ENCODE measurements at places on chromosomes 16 and 17.

DNA sequence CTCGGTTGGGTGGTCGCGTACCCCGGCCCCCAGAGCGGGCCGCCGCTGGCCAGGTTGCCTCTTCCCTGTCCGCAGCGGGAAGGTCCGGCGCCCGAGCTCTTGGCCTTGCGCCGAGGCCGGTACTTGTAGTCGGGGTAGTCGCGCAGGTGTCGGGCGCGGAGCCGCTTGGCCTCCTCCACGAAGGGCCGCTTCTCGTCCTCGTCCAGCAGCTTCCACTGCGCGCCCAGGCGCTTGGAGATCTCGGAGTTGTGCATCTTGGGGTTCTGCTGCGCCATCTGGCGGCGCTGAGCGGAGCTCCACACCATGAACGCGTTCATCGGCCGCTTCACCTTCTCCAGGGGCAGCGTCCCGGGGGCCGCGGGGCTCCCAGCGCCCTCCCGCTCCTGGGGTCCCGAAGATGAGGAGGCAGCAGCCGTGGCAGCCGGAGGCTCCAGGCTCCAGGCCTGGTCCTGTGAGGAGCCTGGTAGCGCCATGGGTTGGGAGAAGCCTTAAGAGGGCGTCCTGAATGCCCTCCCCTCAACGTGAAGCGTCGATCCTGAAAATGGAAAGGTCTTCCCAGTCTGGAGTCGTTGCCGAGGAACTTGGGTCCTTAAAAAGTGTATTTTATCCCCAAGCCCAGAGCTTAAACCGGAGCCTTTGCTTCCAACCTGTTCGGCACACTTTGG is 558 bp downstream of the SOX15 start:
- peak; percentile 39 for DNase-seq

DNA sequence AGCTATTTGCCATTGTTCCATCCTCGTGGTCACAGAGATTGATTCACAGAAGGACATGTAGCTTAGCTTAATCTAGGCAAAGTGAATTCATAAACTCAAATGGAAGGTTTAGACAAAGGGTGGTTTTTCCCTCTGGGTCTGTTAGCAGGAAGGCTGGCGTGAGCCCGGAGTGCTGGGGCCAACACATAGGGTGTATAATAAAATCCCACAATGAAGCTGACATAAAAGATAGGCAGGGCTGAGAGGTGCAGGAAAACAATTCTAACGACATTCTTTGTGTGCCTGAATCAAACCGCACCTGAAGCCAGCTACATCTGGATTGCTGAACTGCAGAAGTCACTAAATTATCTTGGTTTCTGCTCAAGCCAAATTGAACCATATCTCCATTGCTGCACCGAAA is 173.9 kb downstream of the MAF start:
- no peak for DNase-seq

GRCh38 chr16:60123392-60124023 is 1389.4 kb upstream of the GOT2 start:
- no peak for DNase-seq

DNA sequence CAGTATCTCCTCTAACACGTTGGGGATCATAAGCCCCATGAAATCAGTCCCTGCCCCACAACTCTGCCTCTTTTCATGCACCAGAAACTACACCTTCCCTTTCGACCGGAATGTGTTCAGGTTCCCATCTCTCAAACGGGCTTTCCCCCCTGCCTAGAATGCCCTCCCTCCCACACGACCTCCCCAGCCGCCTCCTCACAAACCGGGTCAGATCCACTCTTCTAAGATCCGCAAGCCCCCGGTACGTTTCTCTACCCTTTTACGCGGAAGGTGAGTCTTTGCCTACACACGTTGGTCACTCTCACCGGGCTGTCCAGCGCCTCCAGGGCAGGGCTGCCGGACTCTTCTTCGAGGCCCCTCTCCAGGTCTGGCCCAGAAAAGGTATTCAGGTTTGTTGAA is 708 bp downstream of the DHX33 start:
- no peak for DNase-seq

DNA sequence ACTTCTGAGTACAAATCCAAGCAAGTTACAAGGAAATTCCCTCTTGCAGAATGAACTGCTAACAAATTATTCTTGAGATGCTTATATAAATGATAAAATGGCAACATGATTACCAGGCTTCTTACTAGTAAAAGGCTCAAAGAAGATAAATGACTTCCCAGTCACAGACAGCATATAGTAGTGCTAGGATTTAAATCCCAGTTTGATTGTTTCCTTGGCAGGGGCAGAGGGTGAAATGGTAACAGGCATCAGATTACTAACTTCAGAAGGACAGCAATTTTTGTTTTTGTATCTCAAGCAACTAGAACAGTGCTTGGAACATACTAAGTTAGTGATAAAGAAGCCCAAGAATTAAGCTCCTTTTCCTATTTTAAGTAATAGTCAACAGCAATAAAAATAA is 102.8 kb downstream of the SSH2 start:
- DNase-seq, result no peak

DNA sequence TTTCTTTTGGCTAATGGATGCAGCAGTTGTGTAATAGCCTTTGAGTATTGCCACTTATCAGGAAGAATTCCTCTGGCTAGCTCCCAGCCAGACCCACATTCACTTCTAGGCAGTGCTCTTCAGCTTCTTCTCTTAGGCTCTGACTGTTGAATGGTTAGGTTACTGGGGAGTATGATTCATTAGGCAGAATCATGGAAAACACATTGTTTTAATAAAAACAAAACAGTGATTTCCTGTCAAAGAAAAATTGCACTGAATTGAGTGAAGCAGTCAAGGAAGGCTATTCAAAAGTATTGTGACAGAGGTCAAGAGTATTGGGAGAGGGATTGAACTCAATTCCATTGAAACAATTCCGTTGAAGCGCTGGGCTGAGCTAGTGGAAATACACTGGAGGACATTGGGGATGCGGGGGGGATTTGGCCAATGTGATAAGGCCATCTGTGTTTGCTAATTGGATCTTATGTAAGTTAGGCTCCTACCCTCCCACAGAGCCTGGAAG is 68.0 kb downstream of the CNTNAP4 start:
- DNase-seq, result no peak

- no peak for DNase-seq
Measured at GRCh38 chr17:75819116-75819515, 25.1 kb downstream of the UNC13D start.

GRCh38 chr17:2980904-2981246 is 82.5 kb downstream of the OR1D5 start:
- DNase-seq, result no peak

DNA sequence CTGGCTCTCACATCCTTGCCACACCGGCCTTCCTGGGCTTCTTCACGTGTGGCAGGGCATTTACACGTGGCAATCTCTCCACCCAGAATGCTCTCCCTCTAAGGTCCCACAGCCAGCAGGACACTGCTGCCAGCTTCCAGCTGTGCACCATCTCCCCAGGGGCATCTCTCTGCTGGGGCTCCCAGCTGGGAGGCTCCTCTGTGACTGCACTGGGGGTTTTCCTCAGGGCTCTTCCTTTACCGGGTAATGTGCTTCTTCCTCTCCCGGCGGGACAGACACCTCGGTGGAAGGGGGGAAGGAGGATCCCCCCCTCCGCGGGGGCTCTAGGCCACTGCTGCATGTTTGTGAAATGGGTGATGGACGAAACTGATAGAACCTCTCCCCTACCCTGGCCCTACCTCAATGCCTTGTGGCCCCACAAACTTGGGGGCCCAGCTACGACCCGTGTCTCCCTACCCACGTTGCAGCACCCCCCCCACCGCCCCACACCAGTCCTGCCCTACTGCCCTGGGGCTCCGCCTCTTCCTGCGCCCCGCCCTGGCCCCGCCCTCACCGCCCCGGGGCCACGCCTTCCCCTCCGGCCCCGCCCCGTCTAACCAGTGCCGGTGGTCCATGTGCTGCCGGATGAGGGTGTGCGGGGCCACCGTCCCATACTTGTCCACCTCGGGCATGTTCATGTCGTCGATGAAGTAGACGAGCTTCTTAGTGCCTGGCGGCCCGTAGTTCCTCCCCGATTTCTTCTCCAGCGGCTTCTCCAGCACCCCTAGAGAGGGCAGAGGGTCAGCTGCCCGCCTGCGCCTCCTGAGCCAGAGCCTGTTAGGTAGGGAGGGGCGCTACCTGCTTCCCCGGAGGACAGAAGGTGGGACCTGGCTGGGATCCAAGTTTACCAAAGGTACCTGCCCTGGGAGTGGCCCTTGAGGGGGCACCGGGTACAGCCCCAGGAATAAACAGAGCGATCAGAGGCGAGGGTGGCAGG is 92.6 kb downstream of the DNAH17 start:
- peak; percentile 35 for DNase-seq

- no peak for DNase-seq
Measured at GRCh38 chr16:87728026-87728425, 37.8 kb downstream of the KLHDC4 start.

GRCh38 chr17:34644941-34645550 is 65.7 kb downstream of the TMEM132E start:
- no peak for DNase-seq

DNA sequence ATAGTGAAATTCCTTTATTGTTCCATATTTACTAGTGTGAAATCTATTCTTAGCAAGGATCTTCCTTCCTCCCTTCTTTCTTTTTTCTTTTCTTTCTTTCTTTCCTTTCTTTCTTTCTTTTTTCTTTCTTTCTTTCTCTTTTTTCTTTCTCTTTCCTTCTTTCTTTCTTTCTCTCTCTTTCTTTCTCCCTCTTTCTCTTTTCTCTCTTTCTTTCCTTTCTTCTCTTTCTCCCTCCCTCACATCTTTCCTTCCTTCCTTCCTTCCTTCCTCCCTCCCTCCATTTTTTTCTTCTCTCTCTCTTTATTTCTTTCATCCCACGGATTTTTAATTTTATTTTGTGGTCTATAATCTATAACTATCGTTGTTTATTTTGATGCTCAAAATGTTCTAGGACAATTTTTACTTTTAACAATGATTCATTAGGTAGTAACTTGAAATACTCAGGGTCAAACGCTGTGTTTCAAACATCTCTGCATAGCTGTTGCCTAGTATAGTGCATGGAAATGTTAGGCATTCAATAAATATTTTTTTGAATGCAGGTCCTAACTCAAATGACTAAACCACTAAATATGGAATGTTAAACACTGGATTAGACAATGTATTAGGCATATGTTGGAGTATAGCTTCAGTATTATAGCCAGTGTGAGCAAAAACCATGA is 178.3 kb downstream of the MAP2K6 start:
- no peak for DNase-seq

DNA sequence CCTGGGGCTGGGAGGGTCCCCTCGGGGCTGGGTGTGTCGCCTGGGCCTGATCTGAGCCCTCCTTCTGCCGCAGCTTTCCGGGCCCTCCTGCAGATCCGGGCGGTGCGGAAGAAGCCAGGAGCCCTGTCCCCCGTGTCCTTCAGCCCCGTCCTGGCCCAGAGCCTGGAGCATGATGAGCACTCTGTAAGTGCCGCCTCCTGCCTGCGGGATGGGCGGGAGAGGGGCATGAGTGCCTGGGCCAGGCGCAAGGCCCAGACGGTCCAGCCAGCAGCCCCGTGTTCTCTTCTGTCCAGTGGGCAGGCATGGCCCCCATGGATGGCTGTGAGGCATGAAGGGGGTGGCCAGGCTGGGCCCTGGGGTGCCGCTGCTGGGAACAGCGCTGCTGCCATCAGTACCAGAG is 16.0 kb upstream of the NUDT16L1 start:
- no peak for DNase-seq

DNA sequence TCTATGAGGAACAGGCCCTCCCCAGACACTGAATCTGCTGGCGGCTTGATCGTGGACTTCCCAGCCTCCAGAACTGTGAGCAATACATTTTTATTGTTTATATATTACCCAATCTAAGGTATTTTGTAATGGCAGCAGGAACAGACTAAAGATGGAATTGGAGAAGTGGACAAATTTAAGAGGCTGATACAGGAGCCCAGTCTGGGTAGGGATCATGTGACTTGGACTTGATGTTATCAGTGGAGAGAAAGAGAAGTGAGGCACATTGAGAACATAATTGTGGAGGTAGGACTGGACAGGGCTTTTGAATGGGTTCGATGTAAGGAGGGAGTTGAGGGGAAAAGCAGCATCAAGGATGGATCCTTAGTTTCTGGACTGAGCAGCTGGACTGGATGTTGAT is 93.8 kb downstream of the USP31 start:
- no peak for DNase-seq

GRCh38 chr17:81057079-81057730 is 22.3 kb downstream of the BAIAP2 start:
- DNase-seq, result no peak

- no peak for DNase-seq
Measured at GRCh38 chr16:83967091-83967490, 953 bp upstream of the NECAB2 start.

DNA sequence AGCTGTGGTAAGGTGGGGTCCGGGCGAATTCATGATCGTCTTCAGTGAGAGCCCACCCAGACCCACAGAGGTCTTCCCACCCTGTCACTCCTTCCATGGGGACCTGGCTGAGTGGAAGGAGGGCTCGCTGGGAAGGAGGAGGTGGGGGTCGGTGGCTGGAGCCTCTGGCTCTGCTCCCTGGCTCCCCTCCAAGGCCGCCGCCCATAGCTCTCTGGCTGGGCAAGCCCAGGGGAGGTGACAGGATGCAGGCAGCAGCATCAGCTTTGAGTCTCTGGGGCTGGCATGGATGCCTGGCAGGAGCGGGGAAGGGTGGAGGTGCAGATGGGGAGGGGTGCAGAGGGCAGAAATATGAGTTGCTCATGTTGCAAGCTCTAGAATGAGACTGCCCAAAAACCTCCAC is 147.0 kb downstream of the ENGASE start:
- no peak for DNase-seq

GRCh38 chr17:16947470-16947869 is 24.4 kb downstream of the TNFRSF13B start:
- DNase-seq, result no peak

- no peak for DNase-seq
Measured at GRCh38 chr17:62703261-62703775, 75.8 kb downstream of the MRC2 start.

- no peak for DNase-seq
Measured at GRCh38 chr17:5391678-5392077, 27.8 kb downstream of the NUP88 start.

DNA sequence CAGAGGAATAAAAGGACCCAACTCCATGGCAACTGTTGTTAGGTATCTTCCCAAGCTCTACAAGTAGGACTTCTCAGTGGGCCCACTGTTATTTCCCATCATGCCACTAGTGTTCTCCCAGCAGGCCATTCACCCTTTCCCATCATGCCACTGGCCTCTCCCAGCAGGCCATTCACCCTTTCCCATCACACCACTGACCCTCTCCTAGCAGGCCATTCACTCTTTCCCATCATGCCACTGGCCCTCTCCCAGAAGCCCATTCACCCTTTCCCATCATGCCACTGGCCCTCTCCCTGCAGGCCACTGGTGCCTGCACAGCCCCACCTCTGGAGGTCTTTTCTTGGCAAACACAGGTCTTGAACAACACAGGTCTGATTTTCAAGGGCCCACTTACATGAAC is 36.3 kb downstream of the IFT140 start:
- DNase-seq, result no peak

DNA sequence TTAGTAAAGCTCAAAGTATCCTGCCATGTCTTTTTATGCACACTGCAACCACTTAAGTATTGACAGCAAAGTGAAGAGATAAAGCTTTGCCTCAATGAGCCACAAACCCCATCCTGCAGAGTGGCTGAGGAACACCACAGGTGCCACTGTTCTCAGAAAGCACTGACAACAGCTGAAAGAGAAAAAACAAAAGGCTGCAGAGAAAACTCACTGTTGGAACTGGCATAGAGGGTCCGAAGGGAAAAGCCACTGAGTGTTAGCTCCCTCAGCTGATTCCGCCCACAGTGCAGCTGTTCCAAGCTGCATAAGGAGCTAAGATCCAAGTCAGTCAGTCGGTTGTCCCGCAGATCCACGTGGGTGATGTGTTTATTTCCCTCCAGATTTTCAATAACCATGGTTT is 48.3 kb downstream of the PHLPP2 start:
- no peak for DNase-seq

- DNase-seq, result peak; percentile 69
Measured at GRCh38 chr16:50266337-50267091, at the start of gene ADCY7. Gene ADCY7, plus strand, starts transcription at chr16:50266551. Its CDS starts 21,629 bp downstream, at chr16:50288180.
